Inflammatory macrophage (primary cell): ENCODE measurements at places on chromosomes 6 and 20.

- DNase-seq = peak; percentile 49
Measured at GRCh38 chr6:161238500-161238899, 35.4 kb downstream of the AGPAT4 start.

DNA sequence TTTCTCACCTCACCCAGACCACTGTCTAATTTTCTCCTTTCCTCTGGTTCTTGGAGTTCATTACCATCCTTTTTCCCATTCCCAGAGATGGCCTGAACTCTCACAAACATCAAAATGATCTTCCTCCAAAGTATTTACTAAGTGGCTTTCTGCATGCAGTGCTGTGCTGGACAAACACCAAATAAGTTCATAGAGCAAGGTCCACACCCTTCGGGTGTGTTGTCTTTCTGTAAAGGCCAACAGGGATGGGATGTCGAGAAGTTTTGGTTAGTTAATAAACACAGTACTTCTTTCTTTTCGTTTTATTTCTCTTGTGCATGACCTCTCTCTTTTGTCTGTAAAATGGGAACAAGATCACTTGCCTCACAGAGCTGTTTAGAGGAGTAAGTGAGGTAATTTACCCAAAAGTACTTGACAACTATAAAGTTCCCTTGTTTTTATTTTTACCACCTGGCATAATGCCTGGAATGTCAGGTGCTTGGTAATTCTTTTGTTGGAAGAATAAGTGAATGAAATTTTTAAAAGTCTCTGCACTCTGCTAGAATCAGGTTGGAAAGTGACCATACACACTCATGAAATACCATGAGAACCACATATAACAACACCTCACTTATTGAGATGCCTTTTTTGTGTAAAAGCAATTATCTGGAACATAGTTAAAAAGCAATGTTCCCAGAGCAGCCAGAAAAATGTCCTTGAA, 22.8 kb upstream of the CCN6 start:
- DNase-seq = no peak

- DNase-seq = no peak
Measured at GRCh38 chr6:25973923-25974555, 11.4 kb downstream of the TRIM38 start.

DNA sequence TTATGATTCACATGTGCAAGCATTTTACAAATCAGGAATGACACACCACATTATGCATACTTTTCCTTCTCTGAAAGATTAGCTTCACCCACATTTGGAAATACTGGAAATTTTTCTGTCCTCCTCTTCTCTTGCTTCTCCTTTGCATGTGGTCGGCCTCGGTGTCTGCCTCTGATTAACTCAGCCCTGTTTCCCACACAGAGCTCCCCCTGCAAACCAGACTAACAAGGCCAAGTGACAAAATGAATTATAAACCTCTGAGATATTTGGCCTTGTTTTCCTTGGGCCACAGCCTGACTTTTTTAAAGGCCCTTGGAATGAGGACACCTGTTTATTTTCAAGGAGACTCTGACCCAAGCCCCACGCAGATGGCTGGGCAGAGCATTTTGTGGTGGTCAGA, 9.0 kb upstream of the CCN6 start:
- DNase-seq = no peak

DNA sequence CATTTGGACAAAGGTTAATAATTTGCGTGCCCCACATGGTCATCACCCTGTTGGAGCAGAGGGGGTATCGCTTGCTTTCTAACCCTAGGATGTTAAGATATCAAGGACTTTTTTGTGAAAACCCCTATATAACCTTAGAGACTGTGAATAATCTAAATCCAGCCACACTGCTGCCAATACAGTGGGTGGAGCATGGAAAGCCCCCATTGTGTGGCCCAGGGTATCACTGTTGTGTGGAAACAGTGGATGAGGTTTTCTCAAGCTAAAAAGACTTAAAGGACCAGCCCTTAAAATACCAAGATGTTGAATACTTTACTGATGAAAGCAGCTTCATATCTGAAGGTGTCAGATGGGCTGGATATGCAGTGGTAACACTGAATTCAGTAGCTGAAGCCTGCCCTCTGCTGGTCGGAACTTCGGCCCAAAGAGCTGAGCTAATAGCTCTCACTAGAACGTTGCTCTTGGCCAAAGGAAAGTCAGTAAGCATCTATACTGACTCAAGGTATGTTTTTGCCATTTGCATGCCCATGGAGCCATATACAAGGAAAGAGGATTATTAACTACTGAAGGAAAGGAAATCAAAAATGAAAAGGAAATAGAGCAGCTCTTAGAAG, 695.2 kb downstream of the PHF3 start:
- peak; percentile 70 for DNase-seq

GRCh38 chr6:77986380-77987034, 333.7 kb downstream of the MEI4 start:
- no peak for DNase-seq

DNA sequence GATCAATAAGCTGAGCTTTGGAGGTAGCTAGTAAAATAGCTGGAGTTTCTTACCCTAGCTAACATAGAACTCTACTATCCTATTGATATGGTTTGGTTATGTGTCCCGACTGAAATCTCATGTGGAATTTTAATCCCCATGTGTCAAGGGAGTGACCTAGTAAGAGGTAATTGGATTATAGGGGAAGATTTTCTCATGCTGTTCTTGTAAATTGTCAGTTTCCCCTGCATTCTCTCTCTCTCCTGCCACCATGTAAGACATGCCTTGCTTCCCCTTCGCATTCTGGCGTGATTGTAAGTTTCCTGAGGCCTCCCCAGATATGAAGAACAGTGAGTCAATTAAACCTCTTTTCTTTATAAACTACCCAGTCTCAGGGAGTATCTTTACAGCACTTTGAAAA, 24.6 kb upstream of the SYNE1 start:
- no peak for DNase-seq

DNA sequence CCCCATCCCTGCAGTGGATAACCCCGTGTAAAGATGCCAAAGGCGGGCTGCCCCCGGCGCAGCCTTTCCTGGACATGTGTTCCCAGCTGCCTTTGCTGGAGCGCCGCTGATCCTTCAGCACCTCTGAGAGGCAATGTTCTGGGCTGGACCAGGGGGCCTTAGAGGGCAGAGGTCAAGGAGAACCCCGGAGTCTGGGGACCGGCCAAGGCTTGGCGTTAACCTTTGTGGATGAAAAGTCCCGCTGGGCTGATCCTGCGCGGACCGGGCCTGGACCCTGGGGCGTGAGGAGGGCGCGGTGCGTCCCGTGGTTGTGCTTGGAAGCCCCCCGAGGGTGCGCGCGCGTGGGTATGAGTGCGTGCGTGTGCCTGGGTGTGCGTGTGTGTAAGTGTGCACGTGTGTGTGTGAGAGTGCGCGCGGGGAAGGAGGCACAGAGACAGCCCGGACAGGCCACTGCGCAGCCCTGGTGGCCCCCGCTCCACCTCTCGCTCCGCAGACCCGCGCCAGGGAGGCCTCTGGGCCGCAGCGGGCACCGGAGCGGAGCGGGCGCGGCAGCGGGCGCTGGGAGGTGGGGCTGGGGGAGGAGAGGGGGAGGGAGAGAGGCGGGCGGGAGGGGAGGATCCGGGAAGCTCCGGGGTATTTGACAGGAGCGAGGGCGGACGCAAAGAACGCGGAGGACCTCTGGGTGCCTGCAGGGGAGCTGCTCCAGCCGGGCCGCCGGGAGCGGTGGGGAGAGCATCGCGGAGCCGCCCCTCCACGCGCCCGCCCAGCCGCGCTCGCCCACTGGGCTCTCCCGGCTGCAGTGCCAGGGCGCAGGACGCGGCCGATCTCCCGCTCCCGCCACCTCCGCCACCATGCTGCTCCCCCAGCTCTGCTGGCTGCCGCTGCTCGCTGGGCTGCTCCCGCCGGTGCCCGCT, at the start of gene SMOC2:
Gene SMOC2 (plus strand): TSS at position 665 of the 914 bp plus-strand sequence. CDS start 187 bp downstream, at position 852.
- no peak for DNase-seq

- DNase-seq = peak; percentile 31
Measured at GRCh38 chr6:22024973-22025467, 271.8 kb downstream of the PRL start.

GRCh38 chr6:26048590-26048989, 38.6 kb upstream of the HFE start:
- no peak for DNase-seq

DNA sequence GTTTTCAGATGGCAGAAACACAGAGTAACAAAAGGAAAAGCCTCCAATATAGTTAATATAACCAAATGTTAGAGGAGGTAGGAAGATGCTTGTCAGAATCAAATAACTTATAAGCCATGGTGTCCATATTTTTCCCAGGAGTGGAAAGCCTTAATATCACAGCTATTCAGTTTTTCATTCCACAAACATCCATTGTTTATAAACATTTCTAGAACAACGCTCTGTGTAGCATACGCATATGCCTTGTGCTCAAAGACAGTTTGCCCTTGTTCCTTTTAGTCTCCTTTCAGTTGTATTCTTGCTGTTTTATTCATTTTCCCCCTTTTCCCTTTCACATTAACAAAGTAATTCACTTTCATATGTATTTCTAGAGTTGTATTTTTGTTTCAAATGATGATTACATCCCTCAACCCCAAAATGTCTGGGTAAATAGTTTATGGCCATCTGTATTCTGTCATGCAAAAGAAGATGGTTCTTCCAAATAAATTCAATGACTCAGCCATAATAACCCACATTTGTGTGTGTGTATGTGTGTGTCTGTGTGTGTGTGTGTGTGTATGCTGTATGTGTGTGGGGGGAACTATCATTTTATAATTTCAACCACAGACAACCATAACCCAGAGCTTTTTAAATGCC, 455.7 kb upstream of the SOX4 start:
- DNase-seq = no peak

- no peak for DNase-seq
Measured at GRCh38 chr20:48577557-48577956, 250.2 kb downstream of the PREX1 start.

GRCh38 chr6:140486450-140487361, 1112.3 kb upstream of the CITED2 start:
- no peak for DNase-seq

GRCh38 chr20:45833883-45834796, 541 bp downstream of the SNX21 start:
- peak; percentile 2 for DNase-seq

- DNase-seq = no peak
Measured at GRCh38 chr6:90547991-90548390, 38.9 kb downstream of the MAP3K7 start.

DNA sequence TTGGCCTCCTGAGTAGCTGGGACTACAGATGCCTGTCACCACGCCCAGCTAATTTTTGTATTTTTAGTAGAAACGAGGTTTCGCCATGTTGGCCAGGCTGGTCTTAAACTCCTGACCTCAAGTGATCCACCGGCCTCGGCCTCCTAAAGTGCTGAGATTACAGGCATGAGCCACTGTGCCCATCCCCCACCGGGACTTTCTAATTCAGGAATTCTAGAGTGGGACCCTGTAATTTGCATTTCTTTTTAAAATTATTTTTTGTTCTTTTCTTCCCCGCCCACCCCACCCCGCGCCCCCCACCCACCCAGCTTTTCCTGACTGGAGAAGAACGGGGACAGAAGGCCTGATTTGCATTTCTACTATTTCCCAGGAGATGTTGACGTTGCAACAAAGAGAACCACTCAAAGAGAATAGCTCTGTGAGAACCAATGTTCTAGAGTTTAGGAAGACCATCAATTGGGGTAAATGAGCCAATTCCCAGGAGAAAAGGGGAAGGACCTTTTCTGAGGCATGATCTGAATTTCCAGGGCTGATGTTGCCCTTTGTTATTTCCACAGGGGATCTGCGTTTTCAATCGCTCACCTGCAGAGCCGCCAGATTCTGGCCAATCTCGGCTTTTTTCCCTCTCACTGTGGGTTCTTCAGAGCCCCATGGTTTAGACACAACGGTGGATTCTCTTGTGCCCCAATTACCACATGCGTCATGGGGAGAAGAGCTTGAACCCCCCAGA, 33.2 kb upstream of the TFAP2C start:
- DNase-seq = no peak

DNA sequence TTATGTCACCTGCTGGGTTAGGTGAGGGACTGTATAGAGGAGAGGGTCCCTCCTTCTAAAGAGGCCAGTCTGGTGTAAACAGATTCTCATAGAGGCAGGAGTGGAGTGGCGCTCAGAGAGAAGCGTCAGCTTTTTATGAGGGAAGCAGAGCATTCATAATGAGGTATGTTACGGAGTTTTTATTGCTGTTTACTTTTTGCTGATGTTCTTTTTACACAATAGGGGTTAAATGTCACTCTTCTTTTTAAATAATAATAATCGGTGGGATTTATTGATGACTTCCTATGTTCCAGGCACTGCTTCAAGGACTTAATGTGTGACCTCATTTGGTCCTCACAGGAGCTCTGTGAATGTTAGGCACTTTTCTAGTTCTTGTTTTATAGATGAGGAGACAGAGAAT, 79.9 kb downstream of the L3MBTL3 start:
- DNase-seq = no peak

DNA sequence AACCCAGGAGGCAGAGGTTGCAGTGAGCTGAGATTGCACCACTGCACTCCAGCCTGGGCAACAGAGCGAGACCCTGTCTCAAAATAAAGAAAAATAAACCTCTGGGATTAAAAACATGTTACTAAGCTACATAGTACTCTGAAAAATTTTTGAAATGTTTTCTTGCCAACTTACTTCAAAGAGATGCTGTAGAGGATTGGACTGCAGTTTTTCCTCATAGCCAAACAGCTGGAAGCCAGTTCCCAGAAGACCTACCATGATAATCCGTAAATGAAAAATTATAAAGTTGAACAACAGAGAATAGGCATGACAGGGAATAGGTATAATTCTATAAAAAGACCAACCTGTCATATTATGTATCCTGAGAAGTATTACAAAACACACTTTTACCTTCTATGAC, 48.0 kb downstream of the RARS2 start:
- DNase-seq = no peak

DNA sequence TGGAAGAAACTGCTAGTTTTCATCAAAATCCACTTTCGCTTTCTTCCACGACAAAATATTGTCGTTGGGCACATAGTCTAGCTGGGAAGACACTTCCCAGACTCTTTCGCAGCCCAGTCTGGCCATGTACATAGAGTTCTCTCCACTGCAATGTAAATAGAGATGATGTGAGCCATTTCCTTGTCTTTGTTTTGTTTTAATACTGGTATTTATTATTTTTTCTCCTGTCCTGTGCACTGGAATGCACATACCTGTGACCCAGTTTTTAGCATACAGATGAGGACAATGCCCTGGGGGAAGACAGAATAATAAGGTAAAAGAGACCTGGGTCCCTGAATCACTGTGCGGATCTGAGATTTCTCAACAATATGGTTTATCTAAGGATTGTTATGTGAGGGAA, 149.5 kb upstream of the BMP5 start:
- DNase-seq = no peak

GRCh38 chr6:25981568-25982263, 19.1 kb downstream of the TRIM38 start:
- DNase-seq = no peak

- no peak for DNase-seq
Measured at GRCh38 chr20:38723017-38723847, 1.1 kb upstream of the SLC32A1 start.

DNA sequence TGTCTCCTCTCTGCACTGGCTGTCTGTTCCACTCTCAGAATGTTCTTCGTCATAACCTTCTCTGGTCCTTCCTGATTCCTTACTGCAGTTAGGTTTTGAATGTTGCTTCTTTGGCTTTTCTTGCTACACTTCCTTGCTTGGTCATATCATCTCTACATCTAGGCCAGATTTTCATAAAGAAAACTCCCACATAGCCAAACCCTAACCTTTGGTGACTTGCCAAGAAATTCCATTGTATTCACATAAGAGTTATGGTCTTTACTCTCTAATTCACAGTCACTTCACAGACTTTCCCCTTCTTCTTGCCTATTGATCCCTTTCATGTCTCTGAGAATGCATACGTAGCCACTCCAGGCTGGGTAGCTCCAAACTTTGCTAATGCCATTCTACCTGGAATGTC, 41.9 kb upstream of the SIM1 start:
- DNase-seq = no peak
